ENCODE measurements at places on chromosomes 5 and 9. TPM values are rescaled to one million over a fixed set of nuclear protein-coding genes. Genes with fewer than 3 reads are reported as not detected.

- DNase-seq: no peak
Observed at GRCh38 chr5:28505121-28505520, 1466.7 kb upstream of the CDH9 start.

DNA sequence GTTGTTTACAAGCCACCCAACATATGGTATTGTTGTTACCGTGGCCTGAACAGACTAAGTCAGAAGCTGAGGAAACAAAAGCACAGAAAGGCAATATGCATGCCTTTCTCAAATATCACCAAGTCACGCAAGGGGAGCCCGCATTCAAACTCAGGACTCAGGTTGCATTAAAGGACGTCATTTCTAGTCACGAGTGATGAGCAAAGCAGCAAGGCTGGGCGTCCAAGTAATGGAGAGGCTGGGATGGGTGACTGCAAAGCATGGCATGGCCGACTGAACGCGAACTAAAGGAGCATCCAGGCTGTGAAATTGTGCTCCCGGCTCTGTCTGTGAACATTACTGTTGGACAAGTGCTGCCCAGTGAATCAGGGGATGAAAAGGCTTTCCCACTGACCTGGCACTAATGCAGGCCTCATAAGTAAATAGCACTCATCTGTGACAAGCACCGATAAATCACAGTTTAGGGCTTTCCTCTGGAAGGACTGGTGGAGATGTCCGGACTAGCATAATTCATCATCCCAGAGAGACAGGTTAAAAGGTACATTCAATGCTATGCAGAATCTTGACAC lies 202.8 kb downstream of the SPOCK1 start:
- DNase-seq: no peak

DNA sequence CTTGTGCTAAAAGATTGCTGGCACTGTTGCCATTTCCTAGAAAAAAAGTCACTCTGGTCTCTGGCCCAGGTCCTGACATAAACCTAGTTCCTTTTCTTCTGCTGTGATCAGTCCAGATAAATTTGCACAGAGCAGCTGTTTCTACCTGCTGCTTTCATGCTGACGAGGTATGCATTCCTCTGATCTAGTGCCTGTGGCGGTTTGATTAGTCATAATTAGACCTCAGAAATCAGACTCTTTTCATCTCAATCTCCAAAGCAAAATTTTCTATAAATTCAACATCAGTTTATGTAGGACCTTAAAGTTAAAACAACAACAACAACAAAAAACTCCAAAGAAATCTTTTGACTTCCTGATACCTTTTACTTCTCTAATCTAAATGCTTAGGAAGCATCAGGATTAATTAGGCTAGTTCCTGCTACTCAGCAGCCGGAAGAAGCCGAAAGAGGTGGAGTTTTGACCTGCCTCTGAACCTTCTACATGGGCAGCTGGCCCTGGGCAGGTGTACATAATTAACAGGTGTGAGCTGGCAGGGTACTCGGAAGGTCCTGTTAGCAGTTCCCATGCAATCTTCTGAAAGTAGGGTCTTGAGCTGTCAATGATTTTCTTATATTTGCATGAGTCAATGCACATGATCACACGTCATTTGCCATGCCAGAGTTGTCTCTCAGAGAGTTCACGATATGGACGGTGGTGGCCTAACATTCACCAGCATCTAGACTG lies 83.3 kb upstream of the CCDC112 start:
- DNase-seq: no peak

- no peak for DNase-seq
Observed at GRCh38 chr5:40356248-40356647, 323.5 kb upstream of the PTGER4 start.

SLC36A1 gene
- total RNA-seq: 4.8 TPM

- DNase-seq: no peak
Observed at GRCh38 chr9:125878164-125878631, 131.0 kb downstream of the PBX3 start.

DNA sequence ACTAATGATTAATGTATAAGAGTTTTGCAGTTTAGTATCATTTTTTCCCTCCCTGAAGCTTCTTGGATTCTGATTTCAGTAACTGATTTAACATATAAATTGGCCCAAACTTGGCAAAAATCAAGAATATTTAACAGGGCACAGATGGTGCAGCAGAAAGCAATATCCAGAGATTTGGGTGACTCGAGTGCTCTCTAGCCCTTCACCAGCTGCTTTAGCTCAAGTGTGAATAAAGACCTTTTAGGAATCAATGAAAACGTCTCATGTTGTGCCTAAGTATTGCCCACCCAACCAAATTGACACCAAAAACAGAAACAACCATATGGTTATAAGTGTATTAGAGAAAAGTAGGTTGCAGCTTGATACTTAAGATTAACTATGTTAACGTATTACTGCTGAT lies 933.4 kb upstream of the PTPRD start:
- no peak for DNase-seq

DNA sequence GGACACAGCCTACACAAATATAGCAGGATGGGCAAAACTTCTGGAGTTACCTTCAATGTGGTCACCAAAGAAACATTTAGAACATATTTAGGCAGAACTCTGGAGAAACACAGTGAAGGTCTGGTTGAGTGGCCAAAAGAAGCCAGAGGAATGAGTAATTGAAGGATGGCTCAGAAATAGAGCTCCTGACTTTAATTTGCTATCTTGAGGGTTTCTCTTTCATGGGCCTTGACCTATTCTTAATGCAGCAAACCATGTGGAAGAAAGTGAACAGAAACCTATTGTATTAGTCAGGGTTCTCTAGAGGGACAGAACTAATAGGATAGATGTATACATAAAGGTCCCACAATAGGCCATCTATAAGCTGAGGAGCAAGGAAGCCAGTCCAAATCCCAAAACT lies 650.5 kb downstream of the ACTL7B start:
- DNase-seq: no peak

AJM1 gene
- 0.80 TPM for total RNA-seq

GRCh38 chr5:103216697-103217096 lies 41.9 kb upstream of the MACIR start:
- no peak for DNase-seq

DNA sequence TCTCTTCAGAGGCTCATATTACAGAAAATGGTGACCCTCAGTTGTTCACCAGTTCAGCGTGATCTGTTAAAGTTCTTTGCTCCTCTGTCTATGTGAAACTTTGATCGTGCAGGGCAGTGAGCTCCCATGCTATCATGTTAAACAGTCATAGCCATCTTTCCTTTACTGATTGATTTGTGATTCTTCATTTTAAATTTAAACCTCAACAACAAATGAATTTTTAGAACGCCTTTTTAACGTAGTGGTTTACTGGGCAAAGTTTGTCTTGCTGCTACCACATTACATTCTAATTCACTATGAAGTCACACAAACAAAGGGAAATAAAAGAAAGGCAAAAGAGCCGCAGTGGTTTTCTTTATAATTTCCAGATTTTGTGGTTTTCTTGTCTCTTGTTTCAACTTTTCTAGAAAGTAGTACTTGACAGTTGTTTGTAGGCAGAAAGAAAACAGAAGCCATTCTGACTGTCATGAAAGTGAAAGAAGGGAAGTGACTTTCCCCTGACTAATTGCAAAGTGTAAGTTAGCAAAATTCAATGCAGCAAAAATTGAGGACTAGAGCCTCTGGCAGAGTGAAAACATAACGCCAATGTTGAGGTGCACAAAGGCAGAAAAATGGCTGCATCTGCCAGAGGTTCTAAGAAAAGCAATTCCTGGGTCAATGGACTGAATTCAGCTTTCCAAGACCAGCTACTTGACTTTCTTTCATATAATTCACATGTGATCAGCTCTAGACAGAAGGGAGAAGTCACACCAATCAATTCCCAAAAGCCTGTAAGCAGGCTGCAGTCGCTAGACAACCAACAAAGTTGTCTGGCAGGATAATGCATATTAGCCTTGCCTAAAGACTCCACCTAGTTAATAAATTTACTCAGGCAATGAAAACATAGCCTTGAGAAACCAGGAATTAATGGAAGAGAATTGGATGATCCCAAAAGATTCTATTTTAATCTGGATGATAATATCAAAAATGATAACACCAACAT lies 7.1 kb upstream of the IFNA6 start:
- no peak for DNase-seq

DNA sequence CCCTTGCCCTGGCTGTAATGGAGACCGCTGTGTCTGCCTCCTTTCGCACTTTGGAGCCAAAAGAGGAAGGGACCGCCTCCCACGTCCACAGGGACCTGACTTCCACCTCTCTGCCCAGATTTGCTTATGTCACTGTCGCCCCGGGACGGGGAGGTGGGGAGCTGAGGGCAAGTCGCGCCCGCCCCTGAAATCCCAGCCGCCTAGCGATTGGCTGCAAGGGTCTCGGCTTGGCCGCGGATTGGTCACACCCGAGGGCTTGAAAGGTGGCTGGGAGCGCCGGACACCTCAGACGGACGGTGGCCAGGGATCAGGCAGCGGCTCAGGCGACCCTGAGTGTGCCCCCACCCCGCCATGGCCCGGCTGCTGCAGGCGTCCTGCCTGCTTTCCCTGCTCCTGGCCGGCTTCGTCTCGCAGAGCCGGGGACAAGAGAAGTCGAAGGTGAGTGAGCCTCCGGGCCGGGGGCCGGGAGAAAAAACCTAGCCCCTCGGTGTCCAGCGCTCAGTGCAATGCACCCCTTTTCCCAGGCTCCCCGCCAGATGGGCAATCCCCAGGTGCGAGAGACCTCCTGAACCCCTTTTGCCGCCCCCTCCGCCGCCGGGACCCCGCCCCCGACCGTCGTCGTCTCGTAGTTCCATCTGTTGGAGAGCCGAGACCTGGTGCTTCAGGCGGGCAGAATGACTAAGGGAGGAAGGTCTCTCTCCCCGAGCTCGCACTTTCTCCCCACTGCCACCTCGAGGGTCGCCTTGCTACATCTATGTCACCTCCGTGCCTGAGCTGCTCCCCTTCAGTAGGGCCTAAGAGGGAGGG lies at the start of gene GPX3:
Gene GPX3, plus strand, starts transcription at position 288 of the 807 bp plus-strand sequence. Its CDS starts 64 bp downstream, at position 352.
- DNase-seq: peak; percentile 79

TBC1D9B gene
- 138 TPM for total RNA-seq

- DNase-seq: no peak
Observed at GRCh38 chr9:134327671-134328231, 1.5 kb downstream of the RXRA start.

DNA sequence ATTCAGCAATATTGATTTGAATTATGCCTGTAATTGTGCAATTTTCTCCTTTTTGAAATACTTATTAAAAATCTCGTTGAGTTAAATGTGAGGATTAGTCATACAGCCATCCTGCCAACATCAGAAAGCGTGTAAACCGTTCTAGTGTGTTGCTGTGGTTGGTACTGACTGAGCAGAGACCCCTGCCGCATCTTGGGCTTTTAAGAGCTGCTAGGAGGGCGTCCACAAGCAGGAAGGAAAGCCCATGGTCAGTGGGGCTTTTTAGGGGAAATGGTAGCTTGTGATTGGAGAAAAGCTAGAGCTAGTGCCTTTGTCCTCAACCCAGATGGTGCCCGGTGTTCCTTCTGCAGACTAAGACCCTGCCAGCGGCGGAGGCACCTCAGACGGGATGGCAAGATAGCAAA lies 1.3 kb downstream of the SDHA start:
- no peak for DNase-seq

DNA sequence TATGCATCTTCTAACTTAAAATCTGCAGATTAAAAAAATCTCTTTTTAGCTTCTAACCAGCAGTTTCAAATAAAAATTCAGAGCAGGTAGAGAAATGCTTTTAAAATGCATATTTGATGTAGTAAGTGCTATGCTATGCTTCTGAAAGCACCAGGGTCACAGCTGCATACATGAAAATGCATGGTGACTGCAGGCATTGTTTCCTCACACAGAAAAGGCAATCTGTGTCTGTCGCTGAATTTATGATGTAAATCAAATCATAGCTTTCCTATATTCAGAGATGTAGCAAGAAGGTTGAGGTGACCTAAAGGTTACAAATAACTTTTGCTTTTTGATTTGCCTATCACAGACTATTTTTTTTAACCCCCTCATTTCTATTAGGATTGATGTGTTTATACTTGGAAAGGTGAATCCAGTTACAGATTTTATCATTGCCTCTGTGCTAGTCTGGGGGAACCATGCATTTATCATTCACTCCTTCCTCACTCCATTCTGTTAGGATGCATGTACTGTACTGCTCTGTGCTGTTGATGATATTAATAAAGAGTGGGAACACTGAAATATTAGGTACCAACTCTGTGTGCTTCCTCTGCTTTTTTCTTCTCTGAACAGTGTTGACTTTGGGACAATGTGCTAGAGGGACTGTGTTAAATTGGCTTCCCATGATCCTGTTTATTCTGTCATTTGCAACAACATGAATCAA lies 65.6 kb downstream of the FOCAD start:
- no peak for DNase-seq

- no peak for DNase-seq
Observed at GRCh38 chr5:98275980-98276379, 497.5 kb upstream of the RGMB start.

DNA sequence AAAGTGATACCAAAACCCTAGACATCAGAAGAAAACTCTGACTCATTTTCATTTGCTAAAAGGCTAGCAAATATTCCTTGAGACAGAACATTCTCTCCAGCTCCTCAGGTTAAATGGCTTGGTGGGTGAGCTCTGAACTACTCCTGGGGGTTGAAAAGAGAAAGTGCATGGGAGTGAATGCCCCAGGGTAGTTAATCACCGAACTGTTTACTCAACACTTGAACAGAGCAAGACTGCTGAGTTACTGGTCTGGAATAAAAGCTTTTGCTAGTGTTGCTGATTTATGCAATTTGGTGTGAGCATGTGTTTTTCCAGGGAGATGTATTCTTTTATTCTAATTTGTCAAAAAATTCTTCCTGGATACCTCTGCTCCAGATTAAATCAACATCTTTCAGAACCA lies 88.3 kb upstream of the PRDM9 start:
- DNase-seq: no peak

- no peak for DNase-seq
Observed at GRCh38 chr9:27445688-27446087, 78.4 kb upstream of the IFNK start.

GRCh38 chr9:6090277-6091210 lies 75.1 kb upstream of the RANBP6 start:
- no peak for DNase-seq

ZFP62 gene
- total RNA-seq: 30.2 TPM

DNA sequence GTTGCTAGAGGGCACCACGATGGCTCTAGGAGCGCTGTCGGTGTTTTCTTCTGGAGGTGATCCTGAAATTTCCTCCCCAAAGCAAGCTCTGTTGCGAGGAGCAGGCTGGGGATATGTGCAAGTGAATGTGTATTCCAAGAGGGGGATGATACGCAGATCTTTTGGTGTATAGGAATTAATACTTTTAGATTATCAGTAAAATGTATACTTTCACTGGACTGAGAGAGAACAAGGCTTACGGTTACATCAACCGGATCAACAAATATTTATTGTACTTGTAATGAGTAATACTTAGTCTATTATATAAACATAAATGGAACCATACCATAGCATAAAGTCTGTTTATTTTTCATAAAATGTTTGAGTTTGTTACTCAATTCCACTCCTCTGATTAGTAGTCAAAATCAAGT lies 632 bp upstream of the PRKAA1 start:
- DNase-seq: no peak

TSSK1B gene
- not detected for total RNA-seq

CYSRT1 gene
- 1.4 TPM for total RNA-seq

- no peak for DNase-seq
Observed at GRCh38 chr5:73678322-73678740, 52.3 kb downstream of the ARHGEF28 start.

- DNase-seq: no peak
Observed at GRCh38 chr5:56088431-56088949, 93.7 kb upstream of the IL6ST start.

AUH gene
- total RNA-seq: 14.4 TPM

All from endothelial cell (in vitro differentiated cells).